ENCODE measurements at places on chromosomes 12 and 14.

GRCh38 chr12:65232476-65233077, 45.9 kb upstream of the MSRB3 start:
- DNase-seq = peak; percentile 17

DNA sequence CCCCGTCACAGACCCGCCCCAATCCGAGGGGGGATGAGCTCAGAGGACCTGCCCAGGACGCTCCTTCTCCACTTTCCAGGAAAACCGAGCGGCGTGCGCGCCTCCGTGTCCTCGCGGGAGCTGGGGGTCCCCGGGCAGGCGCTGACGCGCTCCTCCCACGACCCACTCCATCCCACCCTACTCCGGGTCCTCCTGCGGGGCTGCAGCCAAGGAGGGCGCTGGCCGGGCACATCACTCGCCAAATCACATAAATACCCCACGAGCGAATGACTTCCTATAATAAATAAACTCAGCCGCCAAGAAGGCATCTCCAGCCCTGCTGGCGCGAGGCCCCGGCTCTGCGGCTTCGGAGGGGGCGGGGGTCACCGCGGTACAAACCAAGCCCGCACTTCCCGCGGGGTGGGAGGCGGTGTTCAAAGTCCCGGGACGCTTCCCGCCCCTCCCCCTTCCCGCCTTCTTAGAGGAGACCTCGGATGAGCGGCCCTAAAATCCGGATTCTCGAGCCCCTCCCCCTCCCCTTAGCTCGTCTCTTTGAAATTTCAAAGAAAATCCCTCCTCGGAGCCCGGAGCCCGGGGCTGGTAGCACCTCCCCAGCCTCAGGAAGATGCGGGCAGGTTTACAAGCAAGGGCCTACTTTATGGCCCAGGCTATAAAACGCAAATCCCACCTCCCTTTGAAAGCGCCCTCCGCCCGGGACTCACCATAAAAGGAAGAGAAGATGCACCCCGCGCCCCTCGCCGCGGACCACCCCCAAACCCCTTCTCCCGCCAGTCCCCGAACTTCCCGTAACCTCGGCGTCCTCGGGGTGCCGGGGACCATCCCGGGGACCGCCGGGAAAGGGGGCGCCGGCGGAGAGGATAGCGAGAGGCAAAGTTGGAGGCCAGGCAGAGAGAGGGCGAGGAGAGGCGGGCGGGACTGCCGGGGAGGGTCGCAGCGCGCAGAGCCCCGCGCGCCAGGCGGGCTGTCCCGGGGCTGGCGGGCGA, 712 bp upstream of the FZD10 start:
- DNase-seq = no peak

DNA sequence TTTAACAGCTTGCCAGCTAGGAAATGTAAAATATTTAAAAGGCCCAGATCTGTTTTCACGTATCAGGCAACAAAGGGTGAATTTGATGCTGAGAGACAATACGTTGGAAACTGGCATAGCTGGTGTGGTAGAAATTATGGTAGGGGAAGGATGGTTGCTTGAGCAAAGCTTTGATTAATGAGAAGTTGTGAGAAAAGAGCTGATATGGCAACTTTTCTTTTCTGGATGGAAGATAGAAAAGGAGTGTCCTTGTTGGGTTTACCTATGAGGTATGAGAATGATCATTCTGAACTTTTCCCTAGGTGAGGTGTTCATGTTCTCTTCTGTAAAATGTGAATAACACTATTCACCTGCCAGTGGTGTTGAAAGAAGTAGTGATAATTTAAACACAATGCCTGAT, 34.2 kb downstream of the ZNF641 start:
- DNase-seq = no peak

DNA sequence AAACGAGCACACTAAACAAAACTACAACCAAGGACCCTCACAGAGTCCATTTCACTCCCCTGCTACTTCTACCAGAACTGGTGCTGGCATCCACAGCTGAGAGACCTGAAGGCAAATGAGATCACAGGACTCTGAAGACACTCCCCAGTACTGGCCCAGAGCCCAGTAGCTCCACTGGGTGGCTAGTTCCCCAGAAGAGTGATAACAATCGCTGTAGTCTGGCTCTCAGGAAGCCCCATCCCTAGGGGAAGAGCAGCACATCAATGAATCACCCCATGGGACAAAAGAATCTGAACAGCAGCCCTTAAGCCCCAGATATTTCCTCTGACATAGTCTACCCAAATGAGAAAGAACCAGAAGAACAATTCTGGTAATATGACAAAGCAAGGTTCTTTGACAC, 190.7 kb upstream of the BMP4 start:
- no peak for DNase-seq

- no peak for DNase-seq
Measured at GRCh38 chr14:39722547-39723273, 290.5 kb upstream of the FBXO33 start.

- DNase-seq = no peak
Measured at GRCh38 chr14:23377198-23377550, 328 bp downstream of the CMTM5 start.

DNA sequence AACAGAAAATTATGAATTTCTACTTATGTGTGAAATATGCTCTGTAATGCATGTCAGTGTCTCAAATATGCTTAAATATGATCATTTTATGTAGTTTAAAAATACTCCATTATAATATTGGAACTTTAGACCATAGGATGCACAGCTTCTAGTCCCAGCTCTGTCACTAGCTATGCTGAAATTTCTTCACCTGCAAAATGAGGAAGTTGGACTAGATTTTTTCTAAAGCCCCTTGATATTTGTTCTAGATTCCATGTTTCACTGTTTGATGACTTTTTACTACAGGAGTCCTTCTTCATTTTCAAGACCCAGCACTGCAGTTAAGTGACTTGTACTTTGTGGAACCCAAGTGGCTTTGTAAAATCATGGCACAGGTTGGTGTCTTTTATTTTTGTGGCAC, 90.1 kb downstream of the LRRK2 start:
- DNase-seq = no peak

- no peak for DNase-seq
Measured at GRCh38 chr12:39122562-39123204, 217.3 kb upstream of the CPNE8 start.

GRCh38 chr12:88393017-88393767, 187.1 kb downstream of the KITLG start:
- peak; percentile 47 for DNase-seq

All from activated CD4-positive, alpha-beta T cell treated with anti-CD3 and anti-CD28 coated beads, Interleukin-10, Interleukin-2, amounts not matched to agents 100 ng/mL and 50 ng/mL, durations not matched to agents 16 hours and 8 hours (primary cell).